HS-27A (cell line): ENCODE measurements at places on chromosomes 2 and 18.
A peak's percentile ranks its signal among the peaks of the same experiment; 100 is the strongest.

DNA sequence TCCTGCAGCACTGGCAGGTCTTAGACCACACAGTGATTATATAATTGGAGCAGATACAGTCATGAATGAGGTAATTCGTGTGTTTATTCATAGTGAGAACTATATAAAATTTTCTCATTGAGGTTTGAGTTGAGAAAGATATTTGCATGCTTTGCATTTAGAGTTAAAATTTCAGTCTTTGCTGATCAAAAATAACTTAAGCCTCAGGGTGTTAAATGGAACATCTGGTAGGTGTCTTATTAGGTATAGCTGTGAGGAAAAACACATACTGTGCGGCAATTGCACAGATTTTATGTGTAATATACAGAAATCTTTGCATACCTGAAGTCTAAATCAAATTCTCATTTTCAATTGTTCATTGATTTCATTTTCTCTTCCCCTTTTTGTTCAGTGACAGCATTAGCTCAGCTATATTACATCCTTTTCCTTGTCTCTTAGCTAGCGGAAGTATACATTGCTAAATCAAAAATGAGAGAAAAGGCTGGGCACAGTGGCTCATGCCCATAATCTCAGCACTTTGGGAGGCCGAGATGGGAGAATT, 21.2 kb downstream of the GORASP2 start:
- DNase-seq: no peak

- DNase-seq: peak; percentile 69
These were observed 312.7 kb downstream of the TCF4 start for GRCh38 chr18:55275039-55275901.

- no peak for DNase-seq
These were observed 95.4 kb downstream of the PRKCE start for GRCh38 chr2:45746888-45747287.

DNA sequence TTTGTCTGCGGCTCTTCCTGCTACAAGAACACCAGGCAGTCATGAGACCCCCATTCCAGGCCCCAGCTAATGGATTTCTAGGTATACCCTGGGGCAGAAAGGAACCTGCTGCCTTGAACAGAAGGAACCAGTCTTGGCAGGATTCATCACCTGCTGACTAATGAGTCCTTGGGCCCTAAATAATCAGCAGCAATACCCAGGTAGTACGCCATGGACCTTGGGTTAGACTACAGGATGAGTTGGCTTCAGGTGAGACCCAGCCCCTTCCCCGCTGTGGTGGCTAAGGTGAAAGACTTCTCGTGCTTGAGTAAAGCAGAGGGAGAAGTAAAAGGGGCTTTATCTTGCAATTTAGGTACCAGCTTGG, 105.0 kb downstream of the SPIRE1 start:
- DNase-seq: no peak

DNA sequence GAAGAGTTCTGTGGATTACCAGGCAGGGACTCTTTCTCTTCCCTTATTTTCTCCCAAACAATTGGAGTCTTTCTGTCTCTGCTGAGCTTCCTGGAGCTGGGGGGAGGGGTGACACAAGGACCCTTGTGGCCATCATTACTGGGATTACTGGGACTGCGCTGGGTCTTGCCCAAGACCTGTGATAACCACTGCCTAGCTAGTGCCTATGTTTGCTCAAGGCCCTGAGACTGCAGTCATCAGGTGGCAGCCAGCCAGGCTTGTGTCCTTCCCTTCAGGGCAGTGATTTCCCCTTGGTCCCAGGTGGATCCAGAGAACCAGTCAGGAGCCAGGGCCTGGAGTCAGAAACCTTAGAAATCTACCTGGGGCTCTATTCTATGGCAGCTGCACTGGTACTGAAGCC, 355.6 kb downstream of the PARD3B start:
- no peak for DNase-seq

GRCh38 chr2:160689441-160689840, 195.8 kb upstream of the RBMS1 start:
- DNase-seq: no peak

DNA sequence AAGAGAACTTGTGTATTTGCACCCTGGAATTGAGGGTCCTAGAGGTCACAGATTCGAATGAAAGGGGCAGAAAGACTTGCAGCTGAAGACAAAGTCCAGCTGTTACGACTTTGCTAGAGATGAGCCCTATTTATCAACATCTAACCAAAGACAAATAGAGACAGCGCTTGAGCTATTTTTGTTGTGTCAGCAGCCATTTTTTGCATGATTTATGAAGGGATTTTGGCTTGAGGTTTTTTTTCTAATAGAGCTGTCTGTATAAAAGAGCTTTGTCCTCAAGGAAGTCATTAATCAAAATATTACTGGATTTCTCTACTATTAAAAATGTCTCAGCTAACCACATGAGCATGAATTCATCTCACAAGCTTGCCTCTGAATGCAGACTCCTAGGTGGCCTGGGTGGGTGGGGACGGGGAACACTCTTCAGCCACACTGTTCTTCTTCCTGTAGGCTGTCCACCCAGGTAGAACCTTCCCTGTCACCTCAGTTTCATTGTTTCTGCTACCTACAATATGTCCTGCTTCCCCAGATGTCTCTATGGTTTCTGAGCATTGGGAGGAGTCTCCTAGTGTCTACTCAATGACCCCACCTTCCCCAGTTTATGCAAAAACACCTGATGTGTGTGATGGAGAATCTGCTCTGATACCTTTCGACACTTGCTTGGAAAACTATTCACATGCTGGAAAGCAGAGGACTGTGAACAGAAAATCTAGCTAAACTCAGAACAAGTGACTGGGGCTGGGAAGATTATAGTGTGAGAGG, 7.2 kb upstream of the CD226 start:
- DNase-seq: no peak

GRCh38 chr18:43863180-43863579, 585.9 kb upstream of the SYT4 start:
- no peak for DNase-seq

- DNase-seq: no peak
These were observed 10.8 kb downstream of the PAX3 start for GRCh38 chr2:222287862-222288479.

DNA sequence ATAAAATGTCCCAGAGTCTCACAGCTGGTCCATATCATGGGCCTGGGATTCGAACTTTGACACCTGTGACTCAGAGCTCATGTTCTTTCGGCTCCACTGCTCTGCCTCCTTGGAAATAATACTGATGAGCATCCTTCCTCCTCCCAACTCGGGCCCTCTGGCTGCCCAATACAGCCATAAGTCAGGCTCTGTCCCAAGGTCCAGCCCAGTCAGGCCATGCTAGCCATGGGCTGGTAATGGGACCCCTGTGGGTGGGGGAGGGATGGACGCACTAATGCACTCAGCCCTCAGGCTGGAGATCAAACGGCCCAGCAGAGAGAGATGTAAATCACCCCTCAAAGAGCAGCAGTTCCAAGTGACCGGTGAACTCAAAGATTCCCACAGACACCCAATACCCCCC, 61.1 kb downstream of the DDX1 start:
- no peak for DNase-seq
